ENCODE measurements at places on chromosomes 5 and 9. TPM values are rescaled to one million over a fixed set of nuclear protein-coding genes. Genes with fewer than 3 reads are reported as not detected.

GRCh38 chr5:147675168-147675567 is 107.4 kb downstream of the JAKMIP2 start:
- no peak for DNase-seq

GRCh38 chr5:178788381-178789085 is 58.1 kb upstream of the ZNF354A start:
- no peak for DNase-seq

GRCh38 chr5:124867137-124867704 is 120.8 kb upstream of the ZNF608 start:
- no peak for DNase-seq

GRCh38 chr9:96246267-96246671 is 55.7 kb downstream of the HSD17B3 start:
- no peak for DNase-seq

PTGS1 gene
- total RNA-seq = 3.4 TPM

ADAMTS19 gene
- 1.1 TPM for total RNA-seq

PCDHGA4 gene
- total RNA-seq = 8.4 TPM

CCT5 gene
- total RNA-seq = 95.8 TPM
